ENCODE measurements at places on chromosomes 6 and 20.
A peak's percentile ranks its signal among the peaks of the same experiment; 100 is the strongest.

DNA sequence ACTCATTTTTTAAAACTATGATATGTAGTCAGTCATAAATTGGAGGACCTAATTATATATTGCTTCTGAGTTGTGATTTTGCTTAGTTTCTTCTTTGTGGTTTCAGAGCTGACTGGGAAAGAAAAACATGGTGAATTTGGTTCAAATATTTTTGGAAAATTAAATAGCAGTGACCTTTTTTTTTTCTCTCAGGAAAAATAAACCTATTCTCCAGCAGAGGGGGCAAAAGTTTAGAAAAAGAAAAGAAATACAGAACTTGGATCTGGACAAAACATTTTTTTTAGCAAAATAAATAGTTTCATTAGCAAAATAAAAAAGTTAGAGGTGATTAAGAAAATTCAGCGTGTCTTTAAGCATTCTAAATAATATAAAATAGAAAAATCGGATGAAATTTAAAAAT is 10.2 kb downstream of the COL10A1 start:
- no peak overlapping the region for H3K27ac ChIP-seq
- H3K36me3 ChIP-seq: no peaks in the 10 kb centered on the region
- H3K4me1 ChIP-seq: no peaks in the 10 kb centered on the region
- no peak overlapping the region for H3K4me3 ChIP-seq
- H3K27me3 ChIP-seq: no peaks in the 10 kb centered on the region

GRCh38 chr20:18637224-18637623 is 49.4 kb downstream of the DTD1 start:
- no peak overlapping the region for H3K4me3 ChIP-seq
- DNase-seq: no peak
- no peak overlapping the region for H3K27ac ChIP-seq
- no peaks in the 10 kb centered on the region for H3K36me3 ChIP-seq
- H3K27me3 ChIP-seq: no peaks in the 10 kb centered on the region

GRCh38 chr6:154358019-154358545 is 1.5 kb upstream of the IPCEF1 start:
- no peaks in the 10 kb centered on the region for H3K36me3 ChIP-seq
- no peaks in the 10 kb centered on the region for H3K27me3 ChIP-seq
- no peak for DNase-seq
- peaks cover 3% of the 10 kb centered on the region for H3K4me1 ChIP-seq

DNA sequence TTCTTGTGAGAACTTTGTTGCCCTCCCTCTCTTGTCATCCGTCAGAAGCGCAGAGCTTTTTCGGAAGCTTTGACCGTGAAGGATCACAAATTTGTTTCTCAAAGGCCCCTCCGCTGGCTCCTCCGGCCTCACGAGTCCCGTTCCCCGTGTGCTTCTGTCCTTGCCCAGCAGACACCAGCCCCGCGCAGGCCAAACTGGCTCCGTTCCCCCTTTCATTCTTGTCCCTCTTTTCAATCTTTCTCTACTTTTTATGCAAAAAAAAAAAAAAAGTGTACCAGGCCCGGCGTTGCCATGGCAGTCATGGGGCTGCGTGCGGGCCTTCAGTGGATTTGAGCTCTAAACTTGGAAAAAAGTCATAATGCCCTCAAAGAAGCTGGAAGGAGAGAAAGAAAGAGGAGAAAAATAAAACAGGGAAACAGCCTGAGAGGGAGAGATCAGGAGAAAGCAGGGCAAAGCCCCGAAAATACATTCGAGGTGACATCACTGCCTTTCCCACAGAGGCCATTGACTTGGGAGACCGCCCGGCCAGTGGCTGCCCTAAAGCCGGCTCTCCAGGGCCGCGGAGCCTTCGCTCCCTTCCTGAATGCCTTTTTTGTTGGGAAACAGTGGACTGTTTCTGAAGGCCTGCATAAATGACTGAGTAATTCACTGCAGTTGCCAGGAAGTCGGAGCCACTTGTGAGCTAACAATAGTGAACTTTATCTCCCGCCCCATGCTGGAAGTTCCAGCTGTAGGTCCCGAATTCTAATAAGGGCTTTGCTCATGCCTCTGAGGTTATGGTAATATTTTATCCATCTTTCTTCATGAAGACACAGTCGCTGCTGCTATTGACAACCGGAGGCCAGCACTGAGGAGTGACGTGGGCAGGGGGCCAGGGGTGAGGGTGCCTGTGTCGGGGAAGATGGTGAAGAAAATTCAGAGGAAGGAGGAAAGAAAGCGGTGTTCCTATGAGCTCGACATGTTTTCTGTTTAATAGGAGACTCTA is 670.9 kb downstream of the QKI start:
- peak overlapping the region; percentile 76 for H3K27ac ChIP-seq
- peak overlapping the region; percentile 19 for H3K4me3 ChIP-seq
- peak; percentile 76 for DNase-seq
- H3K27me3 ChIP-seq: no peaks in the 10 kb centered on the region

DNA sequence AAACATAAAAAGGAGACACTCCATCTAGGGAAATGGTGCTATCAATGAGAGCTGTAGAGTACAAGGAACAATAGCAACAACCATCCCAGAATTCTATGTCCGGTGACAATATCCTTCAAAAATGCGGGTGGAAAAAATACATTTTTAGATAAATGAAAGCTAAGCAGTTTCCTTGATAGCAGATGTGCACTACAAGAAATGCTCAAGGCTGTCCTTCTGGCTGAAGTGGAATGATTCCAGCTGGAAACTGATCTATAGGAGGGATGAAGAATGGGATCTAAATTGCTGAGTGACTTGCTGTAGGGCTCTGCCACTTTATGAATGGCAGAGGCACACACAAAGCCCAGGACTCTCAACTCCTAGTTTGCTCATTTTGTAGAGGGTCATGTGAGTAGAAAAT is 763.1 kb downstream of the C6orf118 start:
- DNase-seq: no peak
- no peaks in the 10 kb centered on the region for H3K36me3 ChIP-seq
- no peaks in the 10 kb centered on the region for H3K27me3 ChIP-seq
- H3K4me1 ChIP-seq: no peaks in the 10 kb centered on the region

DNA sequence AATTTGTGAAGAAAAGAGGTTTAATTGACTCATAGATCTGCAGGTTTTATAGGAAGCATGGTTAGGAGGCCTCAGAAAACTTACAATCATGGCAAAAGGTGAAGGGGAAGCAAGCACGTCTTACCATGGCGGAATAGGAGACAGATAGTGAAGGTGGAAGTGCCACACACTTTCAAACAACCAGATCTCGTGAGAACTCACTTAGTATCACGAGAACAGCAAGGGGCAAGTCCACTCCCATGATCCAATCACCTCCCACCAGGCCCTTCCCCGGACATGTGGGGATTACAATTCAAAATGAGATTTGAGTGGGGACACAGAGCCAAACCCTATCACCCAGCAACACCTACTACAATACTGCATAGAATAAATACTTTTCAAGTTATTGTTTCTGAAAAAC is 7.3 kb upstream of the HEBP2 start:
- H3K36me3 ChIP-seq: no peaks in the 10 kb centered on the region
- H3K27me3 ChIP-seq: no peaks in the 10 kb centered on the region
- no peak for DNase-seq
- no peak overlapping the region for H3K4me3 ChIP-seq

DNA sequence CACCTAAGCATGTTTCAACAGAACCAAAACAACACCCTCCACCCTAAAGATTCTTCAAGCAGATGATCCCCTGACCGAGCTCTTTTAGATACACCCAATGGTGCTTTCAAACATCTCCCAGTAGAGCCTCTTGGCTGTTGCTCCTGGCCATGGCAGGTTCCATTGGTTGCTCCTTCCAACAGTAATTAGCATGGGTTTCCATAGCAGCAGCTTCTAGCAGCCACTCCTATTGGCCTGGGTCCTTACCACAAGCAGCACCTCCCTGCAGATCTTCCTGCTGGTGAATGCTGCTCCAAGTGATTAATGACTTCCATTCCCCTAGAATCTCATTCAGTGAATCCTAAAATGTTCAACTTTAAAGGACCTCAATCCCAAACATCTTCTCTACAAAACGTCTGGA is 13.9 kb downstream of the CCN2 start:
- H3K27me3 ChIP-seq: no peaks in the 10 kb centered on the region
- H3K27ac ChIP-seq: no peak overlapping the region
- no peak overlapping the region for H3K4me3 ChIP-seq
- peaks cover 11% of the 10 kb centered on the region for H3K4me1 ChIP-seq
- no peaks in the 10 kb centered on the region for H3K36me3 ChIP-seq

- H3K4me1 ChIP-seq: no peaks in the 10 kb centered on the region
- no peaks in the 10 kb centered on the region for H3K27me3 ChIP-seq
- H3K4me3 ChIP-seq: no peak overlapping the region
- H3K27ac ChIP-seq: no peak overlapping the region
- DNase-seq: no peak
- H3K36me3 ChIP-seq: no peaks in the 10 kb centered on the region
Measured at GRCh38 chr6:80163754-80164187, 57.3 kb downstream of the BCKDHB start.

DNA sequence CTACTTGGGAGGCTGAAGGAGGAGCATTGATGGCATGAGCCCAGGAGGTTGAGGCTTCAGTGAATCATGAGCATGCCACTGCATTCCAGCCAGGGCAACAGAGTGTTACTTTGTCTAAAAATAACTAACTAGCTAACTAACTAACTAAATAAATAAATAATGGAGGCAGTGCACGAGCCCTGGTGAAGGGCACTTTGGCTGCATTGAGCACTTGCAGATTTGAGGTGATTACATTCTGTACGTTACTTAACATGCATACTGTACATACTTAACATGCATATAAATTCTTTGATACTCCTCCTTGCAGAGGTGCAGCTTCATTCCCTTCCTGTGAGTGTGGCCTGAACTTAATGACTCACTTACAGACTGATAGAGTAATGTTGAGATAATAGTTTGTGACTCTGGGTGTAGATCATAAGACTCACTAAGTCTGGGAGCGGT is 10.7 kb downstream of the HLA-A start:
- peaks cover 7% of the 10 kb centered on the region for H3K4me1 ChIP-seq
- H3K36me3 ChIP-seq: no peaks in the 10 kb centered on the region
- no peak overlapping the region for H3K27ac ChIP-seq
- H3K4me3 ChIP-seq: no peak overlapping the region
- no peaks in the 10 kb centered on the region for H3K27me3 ChIP-seq
- no peak for DNase-seq

DNA sequence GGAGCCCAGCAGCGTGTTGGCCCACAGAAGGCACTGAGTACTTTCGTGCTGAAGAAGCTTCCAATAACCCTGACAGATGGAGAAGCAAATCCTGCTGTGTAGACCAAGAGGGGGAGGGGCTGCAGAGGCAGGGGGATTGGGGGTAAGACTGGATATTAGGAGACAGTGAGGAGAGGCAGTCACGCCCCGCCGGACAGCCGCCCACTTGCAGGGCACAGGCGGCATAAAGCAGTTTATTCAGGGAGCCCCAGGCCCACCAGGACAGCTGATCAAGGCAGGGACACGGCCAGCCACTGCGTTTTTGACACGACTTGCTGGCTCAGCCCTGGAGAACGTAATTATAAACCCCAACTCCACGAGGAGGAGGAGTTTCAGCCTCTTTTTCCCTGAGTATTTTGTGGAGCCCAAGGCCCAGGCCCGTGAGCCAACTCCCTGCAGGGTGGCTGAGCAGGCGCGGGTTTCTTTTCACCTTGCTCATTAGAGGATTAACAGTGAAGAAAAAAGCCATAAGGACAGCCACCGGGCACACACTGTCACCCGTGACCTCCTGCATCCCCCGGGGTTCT is 177.9 kb downstream of the TFAP2C start:
- no peak overlapping the region for H3K4me3 ChIP-seq
- no peak overlapping the region for H3K27ac ChIP-seq
- peaks cover 31% of the 10 kb centered on the region for H3K27me3 ChIP-seq
- H3K4me1 ChIP-seq: no peaks in the 10 kb centered on the region
- DNase-seq: no peak

DNA sequence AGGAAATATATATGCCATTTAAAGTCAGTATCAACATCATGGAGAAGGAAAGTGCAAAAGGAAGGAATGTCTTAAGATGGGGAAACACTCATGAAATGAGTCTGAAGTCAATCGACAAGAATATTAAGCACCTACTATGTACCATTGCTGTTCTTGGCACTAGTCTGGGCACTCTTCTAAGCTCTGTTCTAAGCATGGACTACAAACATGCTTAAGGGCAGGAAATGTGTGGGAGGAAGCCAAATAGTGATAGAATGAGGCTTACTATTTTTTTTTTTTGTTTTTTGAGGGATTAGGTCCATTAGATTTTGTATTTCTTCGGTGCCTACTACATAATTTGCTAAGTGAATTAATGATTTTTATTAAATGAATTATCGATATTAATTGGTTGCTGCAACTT is 83.8 kb upstream of the SUPT3H start:
- H3K27ac ChIP-seq: no peak overlapping the region
- H3K4me1 ChIP-seq: no peaks in the 10 kb centered on the region
- no peaks in the 10 kb centered on the region for H3K27me3 ChIP-seq
- no peak for DNase-seq
- H3K36me3 ChIP-seq: no peaks in the 10 kb centered on the region
- H3K4me3 ChIP-seq: no peak overlapping the region

- H3K36me3 ChIP-seq: no peaks in the 10 kb centered on the region
- no peak overlapping the region for H3K4me3 ChIP-seq
- H3K4me1 ChIP-seq: no peaks in the 10 kb centered on the region
- no peak overlapping the region for H3K27ac ChIP-seq
- no peaks in the 10 kb centered on the region for H3K27me3 ChIP-seq
Measured at GRCh38 chr20:58168843-58169242, 59.6 kb downstream of the ANKRD60 start.

DNA sequence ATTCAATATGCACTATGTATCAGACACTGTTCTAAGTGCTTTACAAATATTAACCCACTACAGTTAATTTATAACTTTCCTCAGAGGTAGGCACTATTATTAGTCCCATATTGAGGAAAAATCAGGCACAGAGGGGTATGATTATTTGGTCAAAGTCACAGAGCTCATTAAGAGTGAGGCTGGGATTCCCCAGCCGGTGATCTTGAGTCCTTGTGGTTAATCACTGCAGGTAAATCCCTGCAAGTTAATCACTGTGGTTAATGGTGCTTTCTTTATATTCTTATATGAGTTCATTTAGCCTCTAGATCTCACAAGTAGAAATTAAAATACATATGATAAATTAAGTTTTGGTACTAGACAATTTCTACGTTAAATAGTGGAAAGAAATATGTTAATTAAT is 9.2 kb downstream of the CRYBG1 start:
- no peaks in the 10 kb centered on the region for H3K27me3 ChIP-seq
- H3K27ac ChIP-seq: no peak overlapping the region
- H3K4me3 ChIP-seq: no peak overlapping the region
- DNase-seq: no peak
- no peaks in the 10 kb centered on the region for H3K4me1 ChIP-seq

- no peaks in the 10 kb centered on the region for H3K27me3 ChIP-seq
- no peak overlapping the region for H3K27ac ChIP-seq
- no peaks in the 10 kb centered on the region for H3K4me1 ChIP-seq
- no peak overlapping the region for H3K4me3 ChIP-seq
- H3K36me3 ChIP-seq: no peaks in the 10 kb centered on the region
- DNase-seq: no peak
Measured at GRCh38 chr6:24146871-24147270, 20.9 kb downstream of the NRSN1 start.

GRCh38 chr20:36775196-36775595 is 1.6 kb upstream of the DSN1 start:
- no peaks in the 10 kb centered on the region for H3K27me3 ChIP-seq
- no peak for DNase-seq
- peak overlapping the region; percentile 98 for H3K27ac ChIP-seq
- no peaks in the 10 kb centered on the region for H3K36me3 ChIP-seq
- no peak overlapping the region for H3K4me3 ChIP-seq

- no peak for DNase-seq
- H3K27ac ChIP-seq: no peak overlapping the region
- no peaks in the 10 kb centered on the region for H3K27me3 ChIP-seq
- H3K4me3 ChIP-seq: no peak overlapping the region
- H3K36me3 ChIP-seq: no peaks in the 10 kb centered on the region
Measured at GRCh38 chr6:18147616-18148015, 7.3 kb downstream of the TPMT start.
